ENCODE measurements at places on chromosomes 5 and 9.
A peak's percentile ranks its signal among the peaks of the same experiment; 100 is the strongest.

DNA sequence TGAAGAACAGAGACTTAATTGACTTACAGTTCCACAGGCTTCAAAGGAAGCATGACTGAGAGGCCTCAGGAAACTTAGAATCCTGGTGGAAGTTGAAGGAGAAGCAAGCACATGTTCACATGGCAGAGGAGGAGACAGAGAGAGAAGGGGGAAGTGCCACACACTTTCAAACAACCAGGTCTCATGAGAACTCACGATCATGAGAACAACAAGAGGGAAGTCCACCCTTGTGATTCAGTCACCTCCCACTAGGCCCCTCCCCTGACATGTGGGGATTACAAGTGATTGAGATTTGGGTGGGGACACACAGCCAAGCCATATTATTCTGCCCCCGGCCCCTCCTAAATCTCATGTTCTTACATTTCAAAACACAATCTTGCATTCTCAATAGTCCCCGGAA lies 19.5 kb downstream of the NR3C1 start:
- no peak for DNase-seq

- DNase-seq = no peak
Observed at GRCh38 chr5:123428521-123429220, 5.5 kb upstream of the CEP120 start.

DNA sequence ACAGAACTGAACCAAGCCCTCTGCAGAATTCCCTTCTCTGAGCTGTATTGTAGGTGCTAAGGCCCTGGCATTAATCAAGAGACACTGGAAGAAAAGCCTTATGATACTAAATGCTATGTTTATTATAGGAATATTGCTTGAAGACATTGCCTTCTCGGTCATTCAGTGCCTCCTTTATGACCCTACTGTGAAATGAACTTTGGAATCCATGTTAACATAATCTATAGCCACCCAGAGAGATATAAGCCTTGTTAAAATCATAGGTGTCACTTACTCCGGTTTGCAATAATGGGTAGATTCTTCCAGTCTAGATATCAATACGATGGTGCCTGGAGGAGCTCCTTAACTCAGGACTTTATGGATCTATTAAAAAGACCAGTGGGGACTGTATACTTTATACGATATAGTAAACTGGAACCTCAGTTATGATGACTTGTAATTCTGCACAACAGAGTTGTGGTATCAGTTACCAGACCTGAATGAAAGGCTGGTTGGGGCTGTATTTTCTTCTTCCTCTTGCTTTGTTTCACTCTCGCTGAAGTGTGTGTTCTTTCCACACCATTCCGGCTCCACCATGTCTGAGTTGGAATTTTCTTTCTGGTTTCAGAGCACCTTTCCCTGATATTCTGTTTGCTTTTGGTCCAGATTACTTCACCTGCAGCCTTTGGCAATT lies 154.5 kb downstream of the DROSHA start:
- DNase-seq = no peak

DNA sequence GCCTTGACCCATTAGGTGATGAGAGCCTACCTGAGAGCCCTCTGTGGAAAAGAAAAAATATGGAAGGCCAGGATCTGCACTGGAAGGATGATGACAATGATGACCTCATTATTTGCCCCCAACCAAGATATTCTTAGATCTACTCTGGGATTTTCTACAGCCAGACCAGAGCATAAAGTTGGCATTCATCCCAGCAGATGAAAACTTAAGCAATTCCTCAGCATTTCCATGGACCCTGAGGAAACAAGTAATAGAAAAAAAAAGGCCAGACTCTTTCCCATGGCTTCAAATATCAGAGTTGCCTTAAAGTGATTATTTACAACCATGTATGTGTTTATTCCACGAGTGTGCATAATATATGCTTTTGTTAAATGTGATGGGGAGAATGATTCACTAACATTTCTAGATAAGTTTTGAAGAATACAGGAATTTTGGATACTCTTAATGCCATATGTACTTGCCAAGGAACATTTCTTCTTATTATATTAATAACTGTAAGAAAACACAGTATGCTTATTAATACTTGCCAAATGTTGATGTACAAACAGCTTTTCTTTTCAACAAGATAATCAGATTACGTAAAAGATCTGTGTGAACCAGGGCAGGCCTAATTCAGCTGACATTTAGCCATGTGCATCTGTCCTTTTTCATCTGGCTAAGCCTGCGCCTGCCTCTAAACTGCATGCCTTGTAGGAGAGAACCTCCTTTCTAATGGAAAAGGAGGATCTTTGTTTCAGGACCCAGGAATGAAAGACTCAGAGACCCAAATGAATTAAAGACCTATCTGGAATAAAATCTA lies 94.8 kb downstream of the ARRDC3 start:
- peak; percentile 78 for DNase-seq

Data from fibroblast of skin of right quadriceps (primary cell).